Fibroblast of skin of left quadriceps (primary cell): ENCODE measurements at places on chromosomes 1 and 21.

- no peak for DNase-seq
Measured at GRCh38 chr1:38332649-38333310, 286.2 kb upstream of the POU3F1 start.

- no peak for DNase-seq
Measured at GRCh38 chr1:85375493-85375892, 89.5 kb downstream of the DDAH1 start.

DNA sequence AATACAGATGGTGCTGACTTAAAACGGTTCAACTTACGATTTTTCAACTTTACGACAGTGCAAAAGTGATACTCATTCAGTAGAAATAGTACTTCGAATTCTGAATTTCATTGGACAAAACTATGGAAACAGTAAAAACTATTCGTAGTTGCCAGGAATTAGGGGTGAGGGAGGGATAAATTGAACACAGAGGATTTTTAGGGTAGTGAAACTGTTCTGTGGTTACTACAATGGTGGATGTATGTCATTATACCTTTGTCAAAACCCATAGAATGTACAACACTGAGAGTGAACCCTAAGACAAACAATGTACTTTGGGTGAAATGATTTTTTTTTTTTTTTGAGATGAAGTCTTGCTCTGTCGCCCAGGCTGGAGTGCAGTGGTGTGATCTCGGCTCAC lies 7.5 kb downstream of the DDR2 start:
- no peak for DNase-seq

GRCh38 chr1:194194724-194195123 lies 1008.3 kb upstream of the B3GALT2 start:
- no peak for DNase-seq

GRCh38 chr1:240618946-240619345 lies 7.0 kb upstream of the GREM2 start:
- DNase-seq, result no peak

- DNase-seq, result peak; percentile 35
Measured at GRCh38 chr1:85200463-85201339, at the start of gene SYDE2. Gene SYDE2 (minus strand): TSS chr1:85201016. CDS start chr1:85200996, 20 bp downstream.

DNA sequence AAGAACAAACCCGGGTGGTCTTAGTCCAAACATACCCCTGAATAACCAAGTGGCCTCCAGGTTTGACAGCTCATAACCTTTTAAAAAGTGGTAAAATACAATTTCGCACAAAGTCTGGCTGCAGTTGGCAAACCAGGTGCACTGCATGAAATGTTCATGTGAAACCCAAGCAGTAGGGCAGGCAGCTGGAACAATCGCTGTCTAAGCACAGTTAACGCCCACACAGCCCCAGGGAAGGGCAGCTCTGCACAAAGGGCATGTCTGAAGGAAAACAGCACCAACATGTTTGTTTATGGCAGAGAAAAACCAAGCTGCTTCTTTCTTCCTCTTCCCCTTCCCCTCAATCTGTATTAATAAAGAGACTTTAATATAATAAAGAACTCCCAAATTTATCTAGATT lies 49.5 kb downstream of the KIAA1614 start:
- no peak for DNase-seq

DNA sequence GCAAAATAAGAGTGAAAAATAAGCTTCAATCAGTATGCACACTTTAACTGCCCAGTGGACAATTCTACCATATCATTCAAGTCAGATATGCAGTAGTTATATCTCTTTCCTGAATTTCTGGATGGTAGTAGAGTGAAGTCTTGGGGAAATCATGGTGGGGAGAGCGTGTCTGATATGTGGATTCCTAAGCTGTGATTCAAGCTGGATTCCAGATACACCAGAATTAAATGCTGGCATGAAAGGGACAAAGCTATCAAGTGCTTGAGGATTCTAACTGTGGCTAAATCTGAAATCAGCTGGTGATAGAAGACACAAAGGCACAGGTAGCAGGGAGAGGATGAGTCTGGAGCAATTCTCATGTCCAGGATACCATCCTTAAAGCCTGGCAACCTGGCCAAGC lies 323.5 kb downstream of the DUSP10 start:
- no peak for DNase-seq

- no peak for DNase-seq
Measured at GRCh38 chr1:79638382-79638781, 631.9 kb upstream of the ADGRL4 start.

DNA sequence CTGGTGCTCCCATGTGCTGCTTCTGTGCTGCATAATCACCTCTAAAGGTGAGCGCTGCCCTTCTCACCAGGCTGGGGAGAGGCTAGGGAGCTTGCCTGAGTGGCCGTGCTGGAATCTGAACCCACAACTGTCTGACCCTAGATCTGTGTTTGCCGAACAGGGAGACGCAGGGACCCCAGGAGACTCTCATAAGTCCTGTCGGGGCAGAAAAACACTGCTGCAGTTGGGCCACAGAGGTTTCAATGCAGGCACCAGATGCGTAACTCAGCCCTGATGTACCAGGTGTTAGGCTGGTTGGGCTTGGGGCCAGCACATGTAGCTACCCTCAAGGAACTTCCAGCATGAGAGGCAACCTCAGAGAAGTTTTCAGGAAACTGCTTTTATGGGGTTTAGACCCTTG lies 49.5 kb upstream of the DMRTB1 start:
- DNase-seq, result no peak

GRCh38 chr1:202631076-202631923 lies 79.0 kb downstream of the SYT2 start:
- no peak for DNase-seq

- peak; percentile 34 for DNase-seq
Measured at GRCh38 chr1:218711884-218712674, 366.9 kb downstream of the TGFB2 start.

DNA sequence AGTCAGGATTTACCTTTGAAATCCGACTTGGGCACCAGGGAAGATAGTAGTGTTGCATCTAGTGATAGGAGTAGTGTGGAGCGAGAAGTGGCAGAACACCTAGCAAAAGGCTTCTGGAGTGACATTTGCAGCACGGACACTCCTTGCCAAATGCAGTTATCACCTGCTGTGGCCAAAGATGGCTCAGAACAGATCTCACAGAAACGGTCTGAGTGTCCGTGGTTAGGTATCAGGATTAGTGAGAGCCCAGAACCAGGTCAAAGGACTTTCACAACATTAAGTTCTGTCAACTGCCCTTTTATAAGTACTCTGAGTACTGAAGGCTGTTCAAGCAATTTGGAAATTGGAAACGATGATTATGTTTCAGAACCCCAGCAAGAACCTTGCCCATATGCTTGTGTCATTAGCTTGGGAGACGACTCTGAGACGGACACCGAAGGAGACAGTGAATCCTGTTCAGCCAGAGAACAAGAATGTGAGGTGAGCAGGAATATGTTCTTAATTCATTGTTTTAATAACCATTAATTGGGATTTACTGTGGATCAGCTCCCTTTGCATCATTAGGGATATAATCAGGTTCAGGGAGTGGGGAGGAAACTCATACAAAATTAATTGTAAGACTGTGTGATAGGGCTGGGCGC lies 28.3 kb downstream of the BACH1 start:
- DNase-seq, result no peak

- no peak for DNase-seq
Measured at GRCh38 chr1:116855191-116855619, 54.5 kb upstream of the PTGFRN start.

GRCh38 chr1:180632326-180633056 lies 669 bp downstream of the XPR1 start:
- DNase-seq, result no peak

- DNase-seq, result no peak
Measured at GRCh38 chr21:41557884-41558283, 49.9 kb upstream of the TMPRSS2 start.

GRCh38 chr1:184686540-184686939 lies 68.1 kb downstream of the EDEM3 start:
- DNase-seq, result no peak

- no peak for DNase-seq
Measured at GRCh38 chr1:231983588-231984193, 357.1 kb downstream of the DISC1 start.

DNA sequence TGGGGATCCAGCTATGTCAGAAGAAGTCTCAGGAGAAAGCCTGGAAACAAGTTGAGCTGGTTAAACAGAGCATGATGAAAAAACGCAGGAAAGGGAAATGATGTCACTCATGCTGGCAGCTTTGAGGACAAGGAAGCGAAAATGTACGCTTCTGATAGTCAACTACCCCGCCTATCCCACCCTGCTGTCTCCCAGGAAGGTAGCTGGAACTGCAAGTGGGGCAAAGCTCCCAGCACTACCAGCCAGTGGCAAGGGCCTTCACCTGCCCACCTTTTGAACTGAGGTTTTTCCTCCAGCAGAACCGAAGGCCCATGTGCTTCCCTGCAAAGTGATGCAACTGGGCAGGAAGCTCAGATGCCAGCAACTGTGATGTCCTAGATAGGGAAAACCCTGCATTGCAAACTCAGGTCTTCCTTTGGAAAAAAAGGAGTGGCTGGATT lies 6.3 kb upstream of the IL20 start:
- no peak for DNase-seq

DNA sequence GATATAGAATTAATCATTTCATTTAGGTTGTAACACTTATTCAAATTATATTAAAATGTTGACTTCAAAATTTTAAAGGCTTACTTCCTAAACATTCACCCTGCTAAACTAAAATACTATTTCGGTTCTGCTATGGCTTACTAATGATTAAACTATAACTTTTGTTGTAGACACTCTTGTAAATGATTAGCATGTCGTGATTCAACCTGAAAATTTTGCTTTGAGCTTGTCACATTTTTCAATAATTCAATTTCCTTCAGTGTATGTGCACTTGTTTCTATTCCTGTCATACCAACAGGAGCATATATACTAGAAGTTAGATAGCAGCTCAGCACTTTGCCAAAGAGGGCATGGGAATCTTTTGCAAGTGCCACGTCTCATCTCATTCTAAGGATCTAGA lies 1018.8 kb downstream of the AMY1C start:
- DNase-seq, result no peak

DNA sequence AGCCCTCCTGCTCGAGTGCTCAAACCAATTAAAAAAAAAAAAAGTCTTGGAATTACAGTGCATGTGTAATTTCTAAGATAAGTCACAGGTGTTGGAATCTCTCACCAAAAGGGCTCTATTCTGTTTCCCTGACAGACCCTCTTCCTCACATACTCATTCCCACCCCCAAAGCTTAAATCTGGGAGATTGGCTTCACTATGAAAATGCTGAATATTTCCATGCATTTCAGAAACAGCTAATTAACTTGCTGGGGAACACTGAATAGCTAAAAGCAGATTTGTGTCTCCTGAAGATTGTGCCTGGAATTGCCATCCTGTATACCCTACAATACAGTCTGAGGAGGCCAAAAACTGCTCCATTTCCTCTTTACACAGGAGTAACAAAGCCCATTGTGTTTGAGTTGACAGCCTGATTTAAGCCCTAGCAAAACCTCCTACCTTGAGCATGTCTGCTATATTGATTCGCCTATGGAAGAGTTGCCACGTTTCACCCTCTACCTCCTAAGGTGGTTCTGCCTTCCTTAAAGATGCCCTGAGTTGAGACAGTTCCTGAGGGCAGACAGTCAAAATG lies 1.4 kb upstream of the PIK3R3 start:
- no peak for DNase-seq

GRCh38 chr1:160653620-160654016 lies 6.8 kb upstream of the SLAMF1 start:
- no peak for DNase-seq

DNA sequence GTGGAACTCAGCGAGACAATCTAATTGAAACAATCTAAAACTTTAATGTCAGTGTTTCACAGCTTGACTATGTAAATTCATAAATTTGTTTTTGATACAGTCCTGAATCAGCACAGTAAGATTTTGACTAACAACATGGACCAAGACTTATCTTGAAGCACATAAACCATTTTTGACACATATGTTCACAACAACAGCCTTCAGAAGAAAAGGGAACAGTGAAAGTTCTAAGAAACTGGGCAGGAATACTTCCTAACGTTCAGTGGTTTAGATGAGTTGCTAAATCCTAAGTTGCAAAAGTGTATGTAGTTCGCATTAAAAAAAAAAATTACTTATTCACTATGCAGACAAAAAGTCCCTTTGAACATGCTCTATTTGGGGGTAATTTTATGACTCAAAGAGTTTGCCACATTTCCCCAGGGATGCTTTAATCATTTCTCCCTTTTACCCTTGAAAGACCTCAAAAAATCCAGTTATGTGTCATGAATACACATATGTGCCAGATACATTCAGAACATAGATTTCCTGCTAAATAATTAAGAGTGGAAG lies 120.2 kb downstream of the MRPL39 start:
- peak; percentile 79 for DNase-seq

- peak; percentile 41 for DNase-seq
Measured at GRCh38 chr21:38355992-38356781, 99.4 kb downstream of the KCNJ15 start.

DNA sequence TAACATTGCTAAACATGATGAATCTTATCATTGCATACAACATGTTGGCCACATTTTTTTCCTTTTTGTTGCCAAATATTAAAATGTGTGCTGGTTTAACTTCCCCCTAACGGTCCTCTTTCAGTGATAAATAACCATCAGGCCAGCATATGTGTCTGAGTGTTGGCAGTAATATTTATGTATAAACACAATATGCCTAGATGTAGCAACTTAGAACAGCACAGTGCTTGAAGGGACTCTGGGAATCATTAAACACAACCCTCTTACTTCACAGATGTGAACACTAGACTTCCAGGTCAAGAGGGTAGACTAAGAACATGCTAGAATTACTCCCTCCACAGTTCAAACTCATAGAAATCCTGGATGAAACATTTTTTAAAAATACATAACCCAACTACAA lies 581.8 kb downstream of the PLPP3 start:
- peak; percentile 72 for DNase-seq

DNA sequence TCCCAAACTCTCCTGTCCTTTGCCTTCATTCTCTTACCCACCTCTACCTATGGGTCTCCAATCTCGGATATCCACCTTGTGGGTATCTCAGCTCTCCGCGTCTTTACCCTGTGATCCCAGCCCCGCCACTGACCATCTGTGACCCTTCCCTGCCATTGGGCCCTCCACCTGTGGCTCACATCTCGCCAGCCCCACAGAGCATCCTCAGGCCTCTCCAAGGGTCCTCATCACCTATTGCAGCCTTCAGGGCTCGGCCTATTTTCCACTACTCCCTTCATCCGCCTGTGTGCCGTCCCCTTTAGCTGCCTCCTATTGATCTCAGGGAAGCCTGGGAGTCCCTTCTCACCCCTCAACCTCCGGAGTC lies 11.1 kb downstream of the BCAN start:
- no peak for DNase-seq

DNA sequence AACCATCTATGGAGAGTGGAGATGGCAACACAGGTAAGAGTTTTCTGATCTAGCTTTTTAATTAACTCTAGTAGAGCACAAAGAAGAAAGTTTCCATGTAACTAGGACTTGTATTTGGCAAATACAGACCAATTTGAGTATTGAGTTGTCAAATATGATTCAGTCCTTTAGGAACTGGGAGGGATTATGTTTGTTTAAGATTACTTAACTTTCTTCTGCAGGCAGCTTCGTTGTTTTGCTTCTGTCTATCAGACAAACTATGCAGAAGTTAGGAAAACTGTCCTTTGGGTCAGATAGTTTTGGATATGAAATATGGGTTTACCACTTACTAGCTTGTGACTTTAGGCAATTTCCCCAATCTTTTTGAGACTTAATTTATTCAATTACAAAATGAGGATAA lies 111.8 kb downstream of the POU2F1 start:
- DNase-seq, result no peak

GRCh38 chr1:35441926-35442579 lies 115.2 kb downstream of the KIAA0319L start:
- no peak for DNase-seq
